ENCODE measurements at places on chromosomes 5 and 9.

- DNase-seq = no peak
Measured at GRCh38 chr5:76952795-76953536, at the start of gene CRHBP. Gene CRHBP, plus strand, starts transcription at chr5:76953045. Its CDS starts 90 bp downstream, at chr5:76953135.

DNA sequence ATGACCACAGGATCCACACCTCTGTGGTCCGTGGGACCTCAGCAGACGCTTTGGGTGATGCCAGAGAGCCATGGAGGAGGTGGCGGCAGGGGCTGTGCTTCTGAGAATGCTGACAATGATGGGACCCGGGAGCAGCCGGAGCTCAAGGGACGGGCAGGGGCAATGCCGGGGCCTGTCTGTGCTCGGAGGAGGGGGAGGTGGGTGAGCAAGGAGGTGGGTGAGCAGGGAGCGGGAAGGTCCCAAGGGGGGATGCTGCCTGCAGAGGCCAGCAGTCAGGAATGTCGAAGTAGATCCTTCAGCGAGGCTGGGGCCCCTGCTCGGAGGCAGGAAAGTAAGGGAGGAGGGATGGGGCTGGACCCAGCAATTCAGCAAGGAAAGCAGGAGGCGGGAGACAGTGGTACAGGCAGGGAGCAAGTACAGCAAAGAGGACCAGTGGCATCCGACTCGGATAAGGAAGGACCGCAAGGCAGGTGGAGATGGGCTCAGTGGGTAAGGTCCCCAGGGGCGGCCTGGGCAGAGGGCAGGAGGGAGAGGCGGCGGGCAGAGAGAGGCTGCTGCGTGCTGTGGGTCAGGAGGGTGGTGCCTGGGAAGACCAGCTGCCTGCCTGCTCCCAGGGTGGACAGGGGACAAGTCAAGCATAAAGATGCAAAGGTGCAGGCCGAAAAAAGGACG lies 49.0 kb downstream of the ADAMTS2 start:
- DNase-seq = no peak

GRCh38 chr5:39896706-39897105 lies 471.9 kb upstream of the DAB2 start:
- no peak for DNase-seq

DNA sequence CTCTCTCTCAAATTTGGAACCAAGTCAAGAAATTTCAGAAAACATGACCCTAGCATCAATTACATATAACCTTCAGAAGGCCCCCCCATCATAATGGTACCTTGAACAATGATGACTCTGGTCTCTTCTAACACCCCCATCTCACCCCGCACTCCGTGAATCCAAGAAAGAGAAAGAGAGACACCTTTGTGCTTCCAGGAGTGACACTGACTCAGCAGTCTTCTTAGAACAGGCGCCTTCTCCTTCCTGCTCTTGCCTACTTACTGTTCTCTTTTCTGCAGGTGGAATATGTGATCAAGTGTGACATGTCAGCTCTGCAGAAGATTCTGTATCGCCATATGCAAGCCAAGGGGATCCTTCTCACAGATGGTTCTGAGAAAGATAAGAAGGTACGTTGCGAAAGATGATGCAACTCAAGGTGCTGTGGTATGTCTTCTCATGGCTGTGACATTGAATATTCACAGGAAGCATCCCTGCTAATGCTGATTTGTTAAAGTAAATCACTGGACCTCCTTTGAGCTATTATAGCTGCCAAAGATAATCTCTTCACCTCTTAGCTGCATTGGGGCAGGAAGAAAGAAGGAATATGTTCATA lies 81.3 kb downstream of the SMARCA2 start:
- DNase-seq = no peak

DNA sequence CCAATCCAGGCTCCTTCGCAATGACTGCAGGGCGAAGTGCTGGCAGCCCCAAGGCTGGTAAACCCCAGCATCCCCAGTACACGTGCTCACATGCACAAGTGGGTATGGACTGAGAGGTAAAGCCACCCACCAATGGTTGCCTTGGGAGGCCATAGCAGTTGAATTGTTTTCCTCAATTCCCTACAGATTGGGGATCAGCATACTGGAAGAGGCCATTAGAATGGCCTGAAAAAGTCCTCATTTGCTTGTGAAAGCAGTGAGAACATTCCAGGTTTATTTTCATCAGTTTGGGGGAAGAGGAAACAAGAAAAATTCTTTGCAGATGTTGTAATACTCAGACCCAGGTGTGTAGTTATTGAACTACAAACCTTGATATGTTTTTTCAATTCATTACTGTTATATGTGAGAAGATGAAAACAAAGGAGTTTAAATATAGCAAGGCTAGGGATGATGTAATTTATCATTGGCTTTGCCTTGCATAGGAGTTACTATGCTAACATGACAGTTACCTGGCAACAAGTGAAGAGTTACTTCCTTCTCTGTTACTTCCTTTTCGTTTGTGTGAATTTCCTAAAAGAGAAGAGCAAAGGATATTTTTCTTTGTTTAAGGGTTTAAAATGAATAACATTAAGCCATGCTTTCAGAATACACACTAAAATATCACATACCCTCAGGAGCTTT lies 36.4 kb downstream of the MTMR12 start:
- DNase-seq = no peak

DNA sequence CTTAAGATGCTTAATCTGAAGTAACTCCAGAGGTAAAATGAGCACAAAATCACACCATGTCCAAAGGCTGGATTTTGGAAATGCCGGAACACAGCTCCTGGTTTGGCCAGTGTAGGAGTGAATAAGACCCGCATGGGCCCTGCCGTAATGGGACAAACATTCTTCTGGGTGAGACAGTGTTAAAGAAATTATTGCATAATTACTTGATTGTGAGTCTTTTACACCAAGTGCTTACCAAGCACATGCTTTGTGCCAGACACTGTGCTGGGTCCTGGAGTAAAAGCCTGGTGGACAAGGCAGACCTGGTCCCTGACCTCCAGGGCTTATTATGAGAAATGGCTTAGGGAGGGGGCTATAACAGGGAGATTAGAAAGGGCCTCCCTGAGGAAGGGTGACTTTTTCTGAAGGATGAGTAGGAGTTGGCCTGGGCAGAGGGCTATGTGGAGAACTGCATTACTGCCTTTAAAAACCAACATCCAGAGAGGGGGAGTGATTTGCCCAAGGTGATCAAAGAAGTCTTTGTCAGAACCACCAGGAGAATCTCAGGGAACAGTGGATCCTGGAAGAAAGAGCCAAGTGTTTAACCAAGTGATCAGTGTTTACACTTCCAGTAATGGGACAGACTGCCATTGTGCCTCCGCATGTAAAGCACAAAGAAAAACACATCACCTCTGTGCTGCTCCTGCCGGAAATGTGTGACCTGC lies 3.5 kb downstream of the PDE6A start:
- no peak for DNase-seq

DNA sequence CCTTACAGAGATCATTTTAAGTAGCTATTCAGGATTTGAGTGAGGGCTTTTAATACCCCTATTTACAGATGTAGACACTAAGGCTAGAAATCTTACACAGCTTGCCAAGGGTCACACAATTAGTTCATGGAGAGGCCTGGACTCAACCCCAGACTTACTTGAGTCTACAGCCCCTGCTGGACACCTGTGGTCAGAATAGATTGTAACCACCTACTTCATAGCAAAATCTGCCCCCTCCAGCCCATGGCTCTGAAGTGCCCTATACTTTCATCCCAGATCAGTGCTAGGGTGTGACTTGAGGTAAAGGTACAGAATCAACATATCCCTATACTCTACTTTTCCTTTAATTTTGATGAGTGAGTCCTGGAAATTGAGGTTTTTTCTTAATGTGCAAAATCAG lies 291.3 kb downstream of the ADGRV1 start:
- DNase-seq = no peak

GRCh38 chr9:72880821-72881220 lies 72.0 kb downstream of the ALDH1A1 start:
- no peak for DNase-seq

GRCh38 chr5:140802781-140803271 lies 2.0 kb downstream of the PCDHA3 start:
- DNase-seq = no peak

DNA sequence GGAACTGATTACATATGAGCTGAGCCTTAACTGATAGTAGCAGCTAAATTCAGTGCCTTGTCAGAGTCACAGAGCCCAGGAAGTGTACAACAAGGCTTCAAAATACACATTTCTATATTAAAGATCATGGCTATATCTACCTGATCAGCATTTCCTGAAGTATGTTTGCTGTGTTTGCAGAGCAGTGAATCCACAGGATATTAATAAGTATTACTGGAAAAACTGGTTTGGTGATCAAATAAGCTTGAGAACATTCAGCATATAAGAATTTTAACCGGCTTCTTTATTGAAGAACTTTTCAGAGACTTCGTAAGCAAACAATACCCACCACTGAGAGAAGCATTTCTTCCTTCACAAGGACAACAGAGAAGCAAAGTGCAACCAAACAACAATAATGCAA lies 227.0 kb downstream of the ELAVL2 start:
- no peak for DNase-seq

GRCh38 chr9:78781681-78782080 lies 484.8 kb downstream of the PSAT1 start:
- DNase-seq = no peak

- DNase-seq = no peak
Measured at GRCh38 chr9:37429441-37430285, 7.2 kb downstream of the GRHPR start.

DNA sequence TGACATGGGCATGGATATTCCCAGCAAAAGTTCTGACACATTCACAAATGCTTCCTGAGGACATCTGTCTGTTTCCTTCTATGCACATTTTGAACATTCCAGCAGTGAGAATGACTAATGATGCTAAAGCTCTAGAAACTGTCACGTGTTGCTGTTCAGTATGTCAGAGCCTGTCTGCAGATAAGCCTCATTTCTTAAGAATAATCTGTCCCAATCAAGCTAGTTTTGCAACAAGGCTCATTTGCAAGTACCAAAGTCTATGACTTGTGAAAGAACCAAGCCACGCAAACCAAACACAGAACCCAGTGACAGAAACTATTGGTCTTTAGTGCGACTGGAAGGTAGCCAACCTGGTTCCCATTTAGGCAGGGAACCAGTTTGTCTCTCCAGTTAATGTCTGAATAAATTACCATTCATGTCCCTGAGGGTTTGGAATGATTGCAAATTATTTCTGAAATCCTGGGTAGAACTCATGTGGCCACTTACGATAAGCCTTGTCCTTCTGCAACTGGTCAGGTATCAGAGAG lies 178.5 kb downstream of the C9orf152 start:
- DNase-seq = no peak

GRCh38 chr9:118568704-118569103 lies 800.5 kb downstream of the BRINP1 start:
- DNase-seq = no peak

GRCh38 chr9:89441986-89442385 lies 55.9 kb downstream of the SEMA4D start:
- DNase-seq = no peak

DNA sequence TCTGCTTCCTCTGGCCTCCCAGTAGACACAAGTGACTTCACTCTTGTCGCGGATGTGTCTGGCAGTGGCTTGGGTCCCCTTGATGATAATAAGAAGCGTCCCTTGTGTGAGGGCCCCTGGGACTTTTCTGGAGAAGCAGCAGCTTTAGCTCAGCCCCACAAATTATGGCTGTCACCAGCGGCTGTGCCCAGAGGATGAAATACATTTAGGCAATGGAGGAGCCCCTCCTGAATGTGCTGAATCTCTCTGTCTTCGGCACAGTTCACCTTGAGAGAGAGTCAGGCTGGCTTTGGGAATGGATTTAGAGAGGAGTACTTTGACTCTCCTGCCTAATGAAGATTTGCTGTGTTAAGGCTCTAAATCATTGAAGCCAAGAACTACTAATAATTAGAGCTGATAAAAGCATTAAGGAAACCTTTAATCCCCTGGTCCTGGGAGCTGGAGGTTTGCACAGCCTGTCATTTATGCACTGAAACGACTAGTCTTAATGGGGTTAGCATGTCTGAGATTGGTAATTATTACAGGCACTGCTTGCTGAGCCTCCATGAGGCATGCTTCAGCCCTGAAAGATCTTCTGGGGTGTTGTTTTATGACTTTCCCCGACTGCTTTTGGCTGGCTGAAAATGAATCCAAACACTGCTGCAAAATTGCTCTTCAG lies 127.0 kb downstream of the TENT4A start:
- DNase-seq = no peak

DNA sequence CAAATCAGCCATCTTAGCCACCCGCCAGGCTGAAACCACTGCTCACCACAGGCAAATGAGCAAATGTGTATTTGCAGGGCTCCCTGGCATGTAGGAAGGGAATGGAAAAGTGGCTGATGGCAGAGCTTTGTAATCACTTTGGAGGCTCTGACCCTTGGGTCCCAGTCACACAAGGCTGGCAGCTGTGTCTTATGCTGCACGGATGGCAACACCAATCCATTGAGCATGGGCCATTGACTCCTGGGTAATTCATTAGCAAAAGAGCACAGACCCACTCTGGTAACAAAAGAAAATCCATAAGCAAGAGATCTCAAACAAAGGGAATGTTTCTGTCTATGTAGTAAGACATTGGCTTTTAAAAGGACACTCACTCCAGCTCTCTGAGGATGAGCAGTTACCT lies 57.6 kb downstream of the SPOCK1 start:
- no peak for DNase-seq

DNA sequence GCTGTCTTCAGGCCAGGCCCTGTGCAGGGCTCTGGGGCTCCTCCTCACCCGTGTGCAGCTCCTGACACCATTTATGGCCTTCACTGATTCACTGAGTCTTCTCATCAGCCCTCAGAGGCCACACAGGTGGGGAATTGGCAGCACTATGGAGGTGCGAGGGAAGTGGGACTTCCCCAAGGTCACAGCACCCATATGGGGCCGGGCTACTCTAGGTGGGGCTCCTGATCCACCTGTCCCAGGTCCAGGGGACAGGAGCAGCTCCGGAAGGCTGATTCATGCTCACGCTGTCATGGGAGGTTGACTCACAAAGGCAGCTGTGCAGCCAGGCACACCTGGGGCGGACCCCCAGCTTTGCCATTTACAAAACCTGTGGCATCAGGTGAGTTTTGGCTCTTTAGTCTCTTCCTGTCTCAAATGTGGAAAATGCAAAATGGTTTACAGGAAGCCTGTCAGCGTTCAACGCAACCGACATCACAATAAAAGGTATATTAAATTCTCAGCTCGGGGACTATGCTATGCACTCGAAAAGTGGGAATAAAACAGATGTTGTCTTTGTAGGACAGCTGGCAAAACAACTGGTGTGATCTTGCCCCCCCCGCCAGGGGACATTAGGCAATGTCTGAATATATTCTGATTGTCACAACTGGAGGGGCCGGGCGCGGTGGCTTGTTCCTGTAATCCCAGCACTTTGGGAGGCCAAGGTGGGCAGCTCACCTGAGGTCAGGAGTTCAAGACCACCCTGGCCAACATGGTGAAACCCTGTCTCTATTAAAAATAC lies 15.0 kb downstream of the NAIF1 start:
- DNase-seq = no peak

DNA sequence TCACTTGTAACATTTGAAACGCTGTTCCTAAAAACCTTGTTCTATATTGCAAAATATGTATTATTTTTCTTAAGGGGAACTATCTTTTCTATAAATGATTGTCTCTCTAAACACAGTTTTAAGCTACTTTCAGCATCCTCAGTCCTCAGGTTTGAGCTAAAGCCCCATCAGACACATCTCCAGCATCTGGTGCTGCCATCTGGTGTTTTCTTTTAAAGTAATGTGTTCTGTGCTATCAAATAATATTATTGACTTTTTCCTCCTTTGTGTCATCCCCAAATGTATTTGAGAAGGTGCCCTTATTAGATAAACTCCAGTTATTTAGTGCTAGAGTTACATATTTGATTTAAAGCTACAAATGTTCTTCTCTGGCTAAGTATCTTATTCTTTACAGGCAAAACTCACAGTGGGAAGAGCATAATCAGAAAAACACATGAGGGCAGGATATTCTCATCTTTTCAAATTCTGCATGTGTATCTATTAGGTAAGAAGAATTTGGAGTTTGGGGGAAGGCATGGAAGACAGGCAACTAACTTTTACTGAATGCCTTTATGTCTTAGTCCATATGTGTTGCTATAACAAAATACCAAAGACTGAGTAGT lies 27.5 kb downstream of the ZNF474 start:
- DNase-seq = no peak
